Vagina (tissue), 2 donors: ENCODE measurements at places on chromosomes 5 and 9.

DNA sequence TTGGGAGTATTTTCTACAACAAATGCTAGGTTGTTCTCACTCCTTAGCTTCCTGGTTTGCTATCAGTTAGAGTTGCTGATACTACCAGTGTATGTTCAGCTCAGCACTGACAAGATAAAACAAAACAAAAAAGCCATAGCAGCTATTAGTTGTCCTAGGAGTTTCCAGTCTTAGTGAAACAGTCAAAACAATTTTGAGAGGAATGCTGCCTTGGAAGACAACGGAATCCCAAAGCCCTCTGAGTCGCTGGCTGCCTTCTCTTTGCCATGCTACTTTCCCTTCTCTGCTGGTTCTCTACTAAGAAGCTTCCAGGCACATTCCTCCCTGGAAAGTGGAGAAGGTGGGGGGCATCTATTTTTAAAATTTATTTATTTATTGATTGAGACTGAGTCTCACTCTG is 5.4 kb upstream of the CREBRF start:
- no peak for DNase-seq

DNA sequence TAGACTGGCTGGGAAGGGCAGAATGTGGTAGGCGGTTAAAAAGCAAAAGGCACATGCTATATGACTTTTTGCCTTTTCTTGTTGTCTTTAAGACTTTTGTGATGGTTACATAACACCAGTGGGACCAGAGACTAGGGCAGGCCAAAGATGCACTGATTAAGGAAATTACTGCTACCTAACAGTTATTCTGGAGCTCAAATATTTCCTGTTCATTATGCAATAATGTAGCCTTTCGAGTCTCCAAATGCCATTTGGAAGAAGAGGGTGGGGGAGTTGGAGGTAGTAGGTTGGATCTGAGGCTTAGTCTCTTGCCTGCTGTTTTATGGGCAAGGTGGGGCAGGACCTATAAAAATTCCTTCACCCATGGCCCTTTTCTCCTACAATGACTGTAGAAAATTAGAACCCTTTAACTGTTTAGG is 51.7 kb downstream of the SH3GL2 start:
- no peak for DNase-seq

DNA sequence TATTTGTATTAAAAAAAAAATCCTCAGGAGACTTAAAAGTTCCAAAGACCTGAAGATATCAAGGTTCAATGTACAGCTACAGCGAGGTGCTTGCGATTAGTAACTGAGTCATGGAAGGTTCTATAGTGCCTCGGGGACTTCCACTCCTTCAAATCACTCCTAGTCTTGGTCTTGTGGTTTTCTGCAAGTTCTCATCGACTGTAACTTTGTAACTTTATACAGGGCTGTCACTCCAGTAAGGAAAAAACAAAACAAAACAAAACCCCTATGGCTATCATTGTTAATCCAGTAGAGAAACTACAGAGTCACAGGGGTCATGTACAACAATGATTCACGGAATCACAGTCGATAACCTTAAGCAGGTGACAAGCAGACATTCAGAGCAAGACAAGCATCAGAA is 39.8 kb upstream of the SELENOP start:
- no peak for DNase-seq

- DNase-seq = no peak
Observed at GRCh38 chr9:7799944-7800285, 337 bp upstream of the DMAC1 start.

DNA sequence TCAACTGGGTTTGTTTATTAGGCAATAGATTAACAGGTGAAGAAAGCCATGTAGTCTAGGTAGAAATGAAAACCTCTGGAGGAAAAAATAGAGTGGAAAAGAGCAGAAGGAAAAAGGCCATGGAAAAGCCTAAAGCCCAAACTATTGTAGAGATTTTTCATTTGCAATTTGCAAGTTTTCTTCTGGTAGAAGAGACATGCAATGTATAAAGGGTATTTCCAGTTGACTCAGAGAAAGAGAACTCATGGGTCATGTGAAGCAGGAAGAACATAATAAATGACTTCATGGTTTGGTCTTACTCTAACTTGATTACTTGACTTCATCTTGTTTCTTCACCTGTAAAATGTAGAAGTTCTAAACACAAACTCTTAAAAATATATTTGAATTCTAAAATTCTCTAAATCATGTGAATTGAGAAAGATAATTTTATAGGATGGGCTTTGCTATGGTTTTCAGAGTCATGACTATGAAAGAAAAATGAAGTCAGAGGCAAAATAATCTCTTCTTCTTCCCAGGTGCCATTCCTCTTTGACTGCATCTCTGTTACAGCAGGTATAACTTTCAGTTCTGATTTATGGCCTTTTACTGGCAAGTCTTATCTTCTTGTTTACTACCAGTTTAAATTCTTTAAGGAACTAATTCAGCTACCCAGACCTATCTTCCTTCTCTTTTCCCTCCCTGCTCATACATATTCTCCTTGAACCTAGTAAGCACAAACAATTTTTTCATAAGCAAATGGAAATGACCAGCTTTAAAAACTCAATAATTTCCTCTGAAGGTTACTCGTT is 47.7 kb upstream of the TMC1 start:
- no peak for DNase-seq

DNA sequence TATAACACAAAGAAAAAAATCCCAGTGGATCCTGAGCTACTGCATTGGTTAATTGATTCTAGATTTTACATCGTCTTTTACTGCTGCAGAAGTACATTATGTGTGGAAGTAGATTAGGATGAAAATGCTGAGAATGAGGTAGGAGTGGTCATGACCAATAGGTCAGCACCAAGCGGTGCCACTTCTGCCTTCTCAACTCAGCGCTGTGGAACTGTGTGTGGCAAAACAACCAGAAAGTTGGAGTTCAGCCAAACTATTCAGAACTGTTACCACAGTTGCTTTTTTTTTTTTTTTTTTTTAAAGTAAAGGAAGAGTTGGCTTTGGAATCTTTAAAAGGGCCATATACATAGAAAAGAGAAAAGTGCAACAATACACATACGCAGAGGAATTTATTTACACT is 24.2 kb downstream of the POU5F2 start:
- DNase-seq = no peak

- DNase-seq = no peak
Observed at GRCh38 chr5:85278193-85278592, 893.5 kb upstream of the EDIL3 start.

- DNase-seq = no peak
Observed at GRCh38 chr5:76816110-76816831, 2.6 kb upstream of the F2RL1 start.

GRCh38 chr5:133431326-133431865 is 180.9 kb downstream of the FSTL4 start:
- peak; percentile 58 for DNase-seq

- DNase-seq = no peak
Observed at GRCh38 chr5:77181596-77182304, 28.7 kb upstream of the PDE8B start.

DNA sequence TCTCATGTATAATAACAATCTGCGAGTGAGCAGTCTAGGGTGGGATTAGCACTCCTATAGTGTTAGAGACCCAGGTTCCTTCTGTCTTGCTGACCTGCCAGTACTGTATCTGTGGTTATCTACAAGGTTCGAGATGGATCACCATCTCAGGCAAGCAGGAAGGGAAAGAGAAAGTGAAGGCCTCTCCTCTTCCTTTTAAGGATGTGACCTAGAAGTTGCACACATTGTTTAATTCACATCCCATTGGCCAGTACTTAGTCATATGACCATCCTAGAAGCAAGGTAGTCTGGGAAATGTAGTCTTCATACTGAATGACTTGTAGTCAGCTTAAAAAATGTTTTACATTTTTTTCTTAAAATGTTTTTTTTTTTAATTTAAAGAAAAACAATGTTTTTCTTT is 168.6 kb downstream of the CARTPT start:
- DNase-seq = no peak

DNA sequence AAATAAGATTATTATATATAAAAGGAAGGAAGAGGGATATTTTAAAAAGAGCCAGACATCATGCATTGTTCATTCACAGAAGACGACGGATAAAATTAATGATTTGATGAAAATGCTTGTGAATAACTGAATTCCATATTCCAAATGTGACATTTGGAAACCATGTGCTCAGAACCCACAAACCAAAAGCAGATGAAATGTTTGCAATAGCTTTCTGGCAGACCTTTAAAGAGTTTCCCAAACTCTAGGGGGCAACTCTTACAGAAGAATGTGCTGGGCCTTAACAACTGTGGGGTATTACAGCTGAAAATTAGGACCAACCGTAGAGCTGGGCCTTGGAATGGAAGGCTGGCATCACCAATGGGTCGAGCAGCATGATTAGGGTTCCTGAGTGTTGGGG is 471.0 kb downstream of the EFNA5 start:
- DNase-seq = no peak
